ENCODE measurements at places on chromosomes 2 and 18. TPM values are rescaled to one million over a fixed set of nuclear protein-coding genes. Genes with fewer than 3 reads are reported as not detected.

Gene KIF1A
- polyA plus RNA-seq, result 11.1 TPM

Gene D2HGDH
- polyA plus RNA-seq, result 59.6 TPM

Gene SIX3
- polyA plus RNA-seq, result not detected

Gene ANO7
- polyA plus RNA-seq, result 1.3 TPM

Gene AQP4
- polyA plus RNA-seq, result 0.76 TPM

Gene TMEM178A
- 121 TPM for polyA plus RNA-seq

Gene TACR1
- polyA plus RNA-seq, result 1.6 TPM

Gene GALNT13
- 2.6 TPM for polyA plus RNA-seq

Gene EFHD1
- polyA plus RNA-seq, result 65.6 TPM

DNA sequence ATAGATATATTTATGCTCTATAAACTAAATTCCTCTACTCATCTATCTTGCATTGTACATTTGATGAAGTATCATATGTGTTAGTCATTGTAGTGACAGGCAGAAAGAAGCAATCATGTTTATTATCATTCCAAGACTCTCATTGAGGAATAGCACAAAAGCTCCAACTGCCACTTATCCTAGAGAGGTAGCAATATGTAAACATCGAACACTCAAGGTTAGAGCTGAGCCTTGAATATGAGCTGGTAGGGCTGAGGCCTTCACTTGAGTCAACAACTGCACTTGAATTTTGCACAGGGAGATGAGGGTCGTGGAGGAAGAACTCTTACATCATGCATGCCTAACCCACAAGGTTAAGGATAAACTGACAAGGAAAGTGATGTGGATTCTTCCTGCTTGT lies 900.9 kb downstream of the CPS1 start:
- DNase-seq, result no peak

DNA sequence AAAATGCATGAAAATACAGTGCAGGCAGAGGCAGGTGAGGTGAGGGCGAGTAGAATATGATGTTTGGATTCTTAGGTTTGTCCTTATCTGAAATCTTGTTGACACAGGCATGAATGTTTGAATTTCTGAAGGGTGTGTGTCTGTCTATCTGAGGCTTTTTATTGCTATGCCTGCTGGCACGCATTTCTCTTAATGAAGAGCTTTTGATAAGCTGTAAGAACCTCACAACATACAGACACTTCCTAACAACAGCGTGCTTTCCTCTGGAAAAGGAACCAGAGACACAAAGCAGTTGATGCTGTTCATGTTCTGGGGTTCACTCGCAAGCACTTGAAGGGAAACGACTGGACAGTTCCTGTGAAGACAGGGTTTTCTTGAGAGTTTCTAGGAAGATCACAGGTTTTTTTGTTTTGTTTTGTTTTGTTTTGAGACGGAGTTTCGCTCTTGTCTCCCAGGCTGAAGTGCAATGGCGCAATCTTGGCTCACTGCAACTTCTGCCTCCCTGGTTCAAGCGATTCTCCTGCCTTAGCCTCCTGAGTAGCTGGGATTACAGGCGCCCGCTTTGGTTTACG lies 33.3 kb upstream of the CABLES1 start:
- DNase-seq, result no peak

GRCh38 chr18:69490072-69490471 lies 89.4 kb downstream of the DOK6 start:
- DNase-seq, result no peak

DNA sequence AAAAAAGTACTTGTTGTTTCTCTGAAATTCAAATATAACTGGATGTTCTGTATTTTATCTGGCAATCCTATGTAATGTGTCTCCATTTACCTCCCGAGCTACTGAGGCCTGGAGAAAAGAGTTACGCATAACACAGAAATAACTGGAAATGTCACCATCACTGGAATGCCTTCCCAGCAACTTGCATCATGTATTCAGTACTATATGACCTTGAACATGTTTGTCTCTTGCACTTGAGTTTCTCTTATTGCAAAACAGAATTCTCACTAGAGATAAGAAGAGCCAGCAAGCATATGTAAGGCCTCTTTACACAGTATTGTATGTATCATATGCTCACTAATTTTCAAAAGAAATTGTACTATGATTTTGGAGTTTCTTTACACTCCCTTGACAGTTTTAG lies 99.6 kb upstream of the CTAGE1 start:
- DNase-seq, result no peak

DNA sequence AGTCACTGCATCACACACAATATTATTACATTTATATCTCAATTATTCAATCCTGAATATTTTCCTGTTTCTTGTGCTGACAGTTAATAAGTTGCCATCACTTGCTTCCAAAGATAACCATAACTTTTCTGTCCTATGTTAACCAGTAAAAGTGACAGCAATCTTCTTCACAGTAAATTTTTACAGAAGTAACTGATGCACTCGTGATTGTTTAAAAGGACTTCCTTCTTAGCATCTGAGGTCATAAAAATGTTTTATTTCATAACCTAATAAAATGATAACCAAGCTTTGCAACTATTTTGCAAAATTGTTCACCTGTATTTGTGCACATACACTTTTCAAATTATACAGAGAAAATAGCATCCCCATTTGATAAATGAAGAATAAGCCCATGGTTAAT lies 20.6 kb upstream of the ANKRD62 start:
- DNase-seq, result no peak

GRCh38 chr18:48997681-48997984 lies 46.9 kb upstream of the SMAD7 start:
- no peak for DNase-seq

DNA sequence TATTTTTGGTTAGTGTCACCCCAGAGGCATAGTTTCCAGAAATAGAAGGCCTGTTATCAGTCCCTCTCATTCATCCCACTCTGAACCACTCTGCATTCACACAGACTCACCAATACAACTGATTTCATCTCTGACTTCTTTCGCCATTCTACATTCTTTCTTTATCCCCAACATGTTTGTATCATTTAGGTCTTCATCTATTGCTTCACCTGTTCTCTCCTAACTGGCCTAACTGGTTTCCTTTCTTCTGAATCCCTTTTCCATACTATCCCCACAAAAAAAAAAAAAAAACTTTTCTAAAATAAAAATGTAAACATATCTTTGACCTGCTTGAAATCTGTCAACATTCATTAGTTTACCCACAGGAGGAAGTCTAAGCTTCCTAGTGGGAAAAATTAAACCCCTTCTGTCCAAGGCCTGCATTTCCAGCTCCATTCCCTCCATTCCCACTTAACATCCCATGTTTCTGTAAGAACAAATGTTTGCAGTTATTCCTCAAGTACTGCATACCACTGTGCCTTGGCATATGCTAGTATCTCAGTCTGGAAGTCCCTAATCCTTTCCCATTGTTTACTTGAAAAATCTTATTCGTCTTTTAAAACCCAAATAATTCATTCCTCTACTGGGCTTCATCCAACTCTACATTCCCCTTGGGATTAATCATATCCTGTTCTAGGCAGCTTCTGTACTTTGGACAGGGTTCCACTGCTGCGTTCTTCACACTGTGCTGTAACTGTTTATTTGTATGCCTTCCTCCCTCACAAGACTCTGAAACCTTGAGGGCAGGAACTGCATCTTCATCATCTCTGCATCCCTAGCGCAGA lies 68.5 kb downstream of the FIGN start:
- no peak for DNase-seq

DNA sequence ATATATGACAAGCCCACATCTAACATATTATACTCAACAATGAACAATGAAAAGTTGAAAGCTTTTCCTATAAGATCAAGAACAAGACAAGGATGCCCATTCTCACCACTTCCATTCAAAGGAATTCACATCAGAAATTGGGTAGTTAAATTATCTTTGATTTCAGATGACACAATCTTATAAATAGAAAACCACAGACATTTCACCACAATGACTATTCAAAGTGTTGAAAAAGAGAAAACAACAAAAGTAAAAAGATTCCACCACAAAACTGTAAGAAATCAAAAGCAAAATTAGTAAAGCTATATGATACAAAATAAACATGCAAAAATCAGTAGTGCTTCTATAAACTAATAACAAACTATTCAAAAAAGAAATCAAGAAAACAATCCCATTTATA lies 279.7 kb upstream of the MYT1L start:
- no peak for DNase-seq

- DNase-seq, result no peak
These were observed 364.1 kb downstream of the SS18 start for GRCh38 chr18:25726298-25726697.

DNA sequence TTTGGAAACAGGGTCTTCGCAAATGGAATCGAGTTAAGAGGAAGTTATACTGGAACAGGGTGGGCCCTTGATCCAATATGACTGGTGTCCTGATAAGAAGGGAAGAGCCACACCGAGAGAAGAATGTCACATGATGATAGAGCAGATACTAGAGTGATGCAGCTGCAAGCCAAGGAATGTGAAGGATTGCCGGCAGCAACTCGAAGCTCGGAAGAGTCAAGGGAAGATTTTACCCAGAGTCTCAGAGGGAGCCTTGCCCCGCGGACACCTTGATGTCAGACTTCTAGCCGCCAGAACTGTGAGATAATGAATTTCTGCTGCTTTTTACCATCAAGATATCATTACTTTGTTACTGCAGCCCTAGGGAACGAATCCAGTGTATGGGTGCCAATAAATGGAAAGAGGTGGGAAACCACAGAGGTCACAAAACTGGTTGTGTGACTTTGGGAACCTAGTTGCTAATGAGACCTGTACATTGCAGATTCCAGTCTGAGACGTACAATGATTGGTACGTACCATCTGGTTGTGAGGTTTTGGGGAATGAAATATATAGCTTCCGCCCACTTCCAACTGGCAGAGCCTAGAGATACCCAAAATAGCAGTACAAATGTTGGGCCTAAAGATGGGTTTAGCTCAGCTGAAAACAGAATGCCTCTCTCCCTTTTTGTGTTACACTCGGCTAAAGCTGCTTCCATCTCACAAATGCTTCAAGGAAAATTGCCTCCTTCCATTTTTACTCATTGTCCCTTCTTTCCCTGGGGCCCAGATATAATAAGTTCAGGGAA lies 28.6 kb upstream of the VWA3B start:
- no peak for DNase-seq

DNA sequence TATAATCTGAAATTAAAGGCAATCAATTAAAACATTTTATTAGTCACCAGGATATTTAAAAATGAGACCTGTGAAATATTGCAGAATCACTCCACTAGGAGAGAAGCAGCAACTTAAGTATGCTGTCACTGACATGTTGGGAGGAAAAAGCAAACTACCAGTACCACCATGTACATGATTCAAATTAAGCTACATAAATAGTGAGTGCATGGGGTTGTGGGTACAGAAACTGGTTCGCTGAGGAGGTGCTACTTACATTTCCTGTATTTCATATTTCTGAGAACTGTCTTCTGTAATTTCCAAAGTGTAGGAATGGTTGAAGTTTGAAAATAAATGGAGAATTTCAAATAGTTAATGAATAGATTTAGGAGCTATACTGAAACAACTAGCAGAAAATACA lies 7.9 kb upstream of the NR4A2 start:
- DNase-seq, result no peak

DNA sequence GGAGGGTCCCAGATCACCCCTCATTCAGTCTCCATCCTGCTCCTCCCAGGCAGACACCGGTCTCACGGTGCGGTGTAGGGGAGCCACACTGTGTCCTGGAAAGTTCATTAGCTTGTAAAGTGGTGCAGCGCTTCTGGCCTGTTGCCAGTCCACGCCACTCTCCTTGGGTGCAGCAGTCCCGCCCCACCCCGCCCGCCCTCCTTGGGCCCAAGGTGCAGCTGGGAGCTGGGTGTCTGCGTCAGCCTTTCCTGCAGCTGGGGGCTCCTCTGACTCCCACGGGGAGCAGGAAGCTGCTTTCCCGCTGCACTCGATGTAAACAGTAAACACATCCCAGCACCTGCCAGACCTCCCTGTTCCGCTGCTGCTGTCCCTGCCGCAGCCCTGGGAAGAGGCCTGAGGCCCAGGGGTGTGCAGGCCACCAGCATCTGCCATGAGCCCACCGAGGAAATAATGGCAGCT lies 53.8 kb upstream of the ASB18 start:
- DNase-seq, result no peak

DNA sequence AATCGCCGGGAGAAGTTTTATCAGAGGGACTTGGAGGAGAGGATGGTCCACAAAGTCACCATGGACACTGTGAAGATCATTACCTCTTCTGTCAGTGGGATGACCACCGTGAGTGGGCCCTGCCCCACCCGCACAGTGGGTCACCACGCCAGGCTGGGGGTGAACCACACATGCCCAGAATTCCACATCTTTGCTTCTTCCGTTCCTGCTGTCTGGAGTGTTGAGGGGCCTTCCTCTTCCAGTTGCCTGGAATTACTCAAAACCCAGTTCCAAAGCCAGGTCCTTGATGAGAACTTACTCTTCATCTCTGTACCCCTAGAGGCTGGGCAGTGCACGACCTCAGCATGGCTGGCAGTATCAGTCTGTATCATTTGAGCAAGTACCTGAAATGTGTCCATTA lies 22.1 kb downstream of the MROH2A start:
- DNase-seq, result no peak

- DNase-seq, result no peak
These were observed 47.1 kb downstream of the SLC40A1 start for GRCh38 chr2:189533288-189534035.

- no peak for DNase-seq
These were observed 276.5 kb upstream of the MGAT5 start for GRCh38 chr2:133977405-133977804.

DNA sequence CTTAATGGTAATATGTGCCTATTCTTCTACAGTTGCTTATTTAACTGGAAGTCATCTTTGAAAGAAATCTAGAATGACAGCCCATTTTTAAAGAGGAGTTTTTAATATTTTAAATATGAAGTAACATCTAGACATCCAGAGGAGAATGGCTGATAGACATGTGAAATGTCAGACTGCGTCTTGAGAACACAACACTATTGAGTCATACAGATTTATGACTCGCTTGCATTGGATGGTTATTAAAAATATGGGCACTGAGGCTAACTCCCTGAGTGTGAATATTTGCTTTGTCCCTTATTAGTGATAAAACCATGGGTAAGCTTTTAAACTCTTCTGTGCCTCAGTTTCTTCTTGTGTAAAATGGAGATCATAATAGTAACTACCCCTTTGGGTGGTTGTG lies 22.9 kb downstream of the TDRD15 start:
- no peak for DNase-seq

- no peak for DNase-seq
These were observed 3.1 kb upstream of the CPO start for GRCh38 chr2:206935991-206936842.

Data from left renal cortex interstitium (tissue), 4 donors.